ENCODE measurements at places on chromosomes 6 and 20. TPM values are rescaled to one million over a fixed set of nuclear protein-coding genes. Genes with fewer than 3 reads are reported as not detected.

DNA sequence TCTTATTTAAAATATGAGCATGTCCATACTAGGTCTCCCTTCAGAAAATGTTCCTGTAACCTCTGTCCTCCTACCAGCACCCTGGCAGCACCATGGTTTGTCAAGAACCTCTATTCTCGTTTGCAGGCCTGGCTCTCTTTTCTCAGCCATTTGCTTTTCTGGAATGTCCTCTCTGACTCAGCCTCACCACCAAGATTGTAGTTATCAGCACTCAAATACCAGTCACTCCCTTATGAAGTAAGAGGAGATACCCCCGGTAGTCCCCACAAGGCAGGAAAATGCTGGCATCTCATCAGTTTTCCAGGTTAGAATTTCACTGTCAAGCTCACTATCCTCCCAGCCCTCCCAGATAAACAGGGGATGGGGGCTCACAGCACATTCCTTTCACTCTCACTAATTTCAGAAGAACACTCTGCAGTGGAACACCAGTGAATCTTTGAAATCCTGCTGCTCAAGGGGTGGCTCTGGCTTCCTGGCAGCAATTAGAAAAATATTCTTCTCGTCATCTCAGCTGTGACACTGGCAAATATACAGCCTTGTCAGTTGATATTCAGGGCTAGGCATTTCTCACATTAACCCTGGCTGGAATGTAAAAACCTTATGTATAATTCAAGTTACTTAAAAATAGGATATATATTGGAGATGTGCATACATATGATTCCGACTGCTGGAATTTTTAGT is 129.2 kb downstream of the TBX18 start:
- peak; percentile 76 for DNase-seq

DNA sequence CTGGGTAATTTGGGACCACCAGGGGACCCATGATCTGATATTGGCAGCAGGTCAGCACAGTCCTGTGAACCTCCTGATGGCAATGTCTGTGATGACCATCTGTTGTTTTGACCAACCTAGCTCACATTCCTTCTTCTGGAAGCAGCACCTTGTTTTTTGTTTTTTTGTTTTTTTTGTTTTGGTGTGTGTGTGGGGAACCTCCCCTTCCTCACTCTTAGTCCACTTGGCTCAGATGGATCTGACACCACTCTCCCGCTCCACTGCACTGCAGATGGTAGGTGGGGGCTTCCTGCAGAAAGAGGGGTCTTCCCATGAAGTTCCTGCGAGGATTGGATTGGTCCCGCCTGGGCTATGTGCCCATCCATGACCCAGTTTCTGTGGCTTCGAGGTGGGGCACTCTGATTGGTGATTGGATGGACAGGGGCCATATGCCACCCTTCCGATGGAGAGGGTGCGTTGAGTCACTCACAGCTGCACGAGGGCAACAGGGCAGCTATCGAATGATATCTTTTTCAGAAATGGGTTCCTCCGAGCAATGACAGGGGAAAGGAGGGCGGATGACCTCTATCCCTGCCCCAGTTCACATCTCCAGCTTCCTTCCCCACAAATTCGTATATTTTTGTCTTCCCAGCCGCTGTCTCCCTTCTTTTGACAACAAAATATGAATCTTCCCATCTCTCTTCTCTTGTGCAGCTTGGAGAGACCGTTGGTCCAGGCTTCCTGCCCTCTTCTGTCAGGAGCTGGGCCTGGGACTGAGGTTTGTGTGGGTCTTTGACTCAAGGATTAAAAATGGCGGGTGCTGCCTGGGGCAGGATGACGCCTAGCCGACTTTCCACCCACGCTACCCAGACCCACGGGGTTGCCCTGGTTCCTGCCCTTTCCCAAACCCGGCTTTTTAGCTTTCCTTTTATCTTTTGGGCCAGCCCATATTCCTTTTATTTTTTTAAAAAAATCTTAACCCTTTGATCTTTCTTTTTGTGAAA is 132.1 kb upstream of the KCNG1 start:
- DNase-seq: no peak

DNA sequence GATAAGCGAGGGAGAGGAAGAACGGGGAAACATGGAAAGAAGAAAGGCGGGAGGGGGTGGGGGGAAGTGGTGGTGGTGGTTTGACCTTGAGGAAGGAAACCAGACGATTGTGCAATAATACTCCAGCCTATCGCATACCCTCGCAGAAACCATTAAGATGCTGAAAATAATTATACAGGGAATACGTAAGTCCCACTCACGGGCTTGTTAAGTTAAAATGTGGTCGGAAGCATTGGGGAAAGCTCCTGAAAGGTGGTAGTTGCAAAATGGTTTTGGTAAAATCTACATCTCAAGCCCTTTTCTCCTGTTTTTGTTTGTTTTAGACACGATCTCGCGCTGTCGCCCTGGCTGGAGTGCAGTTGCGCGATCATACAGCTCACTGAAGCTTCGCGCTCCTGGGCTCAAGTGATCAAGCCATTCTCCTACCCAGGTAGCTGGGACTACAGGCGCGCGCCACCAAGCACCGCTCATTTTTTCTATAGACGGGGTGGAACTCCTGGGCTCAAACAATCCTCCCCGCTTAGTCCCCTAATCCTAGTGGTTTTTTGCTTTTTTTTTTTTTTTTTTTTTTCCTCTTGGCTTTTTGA is 128.9 kb upstream of the ZNF184 start:
- DNase-seq: no peak

- DNase-seq: no peak
These were observed 9.2 kb downstream of the FOXA2 start for GRCh38 chr20:22575087-22575721.

MMP24 gene
- 0.69 TPM for total RNA-seq

DNA sequence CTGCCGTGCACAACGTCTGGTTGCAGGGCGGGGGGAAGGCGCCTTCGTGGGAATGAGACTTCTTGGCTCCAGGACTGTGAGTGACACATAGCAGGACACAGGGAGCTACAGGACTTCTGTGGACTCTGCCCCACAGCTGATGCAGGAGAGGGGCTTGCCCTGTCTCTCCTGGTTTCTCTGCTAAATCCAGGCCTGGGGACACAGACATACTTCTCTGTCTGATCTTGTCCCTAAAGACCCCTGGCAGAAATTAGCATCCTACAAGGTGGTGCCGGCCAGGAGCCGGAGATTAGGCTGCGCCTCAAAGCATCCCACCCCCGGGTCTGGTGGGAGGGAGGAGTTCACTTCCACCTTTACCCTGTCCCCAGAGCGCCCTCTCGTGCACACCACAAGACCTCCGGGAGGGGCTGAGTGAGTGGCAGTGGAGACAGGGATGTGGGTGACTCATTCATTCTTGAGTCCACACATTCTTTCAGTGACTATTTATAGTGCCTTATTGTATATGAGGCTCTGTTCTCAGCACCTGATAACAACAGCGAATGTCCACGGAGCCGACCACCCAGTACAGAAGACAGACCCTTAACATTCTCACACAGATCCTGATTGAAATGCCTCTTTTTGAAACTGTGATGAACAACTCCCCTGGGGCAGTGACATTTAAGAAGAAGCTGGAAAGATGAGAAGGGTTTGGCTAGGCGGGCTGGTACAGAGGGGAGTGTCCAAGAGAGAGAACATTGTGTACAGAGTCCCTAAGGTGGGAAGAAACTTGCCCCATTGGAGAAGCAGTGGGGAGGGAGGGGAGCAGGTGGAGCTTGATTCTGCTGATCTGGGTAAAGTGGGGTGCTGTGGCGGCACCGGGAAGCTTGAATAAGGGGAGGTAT is 39.0 kb downstream of the GMPR start:
- peak; percentile 94 for DNase-seq

All from LHCN-M2 (cell line).